Hippocampal formation (tissue), 2 donors: ENCODE measurements at places on chromosomes 3 and 15.

GRCh38 chr3:49901366-49902339 lies 2.0 kb downstream of the MST1R start:
- DNase-seq: no peak

DNA sequence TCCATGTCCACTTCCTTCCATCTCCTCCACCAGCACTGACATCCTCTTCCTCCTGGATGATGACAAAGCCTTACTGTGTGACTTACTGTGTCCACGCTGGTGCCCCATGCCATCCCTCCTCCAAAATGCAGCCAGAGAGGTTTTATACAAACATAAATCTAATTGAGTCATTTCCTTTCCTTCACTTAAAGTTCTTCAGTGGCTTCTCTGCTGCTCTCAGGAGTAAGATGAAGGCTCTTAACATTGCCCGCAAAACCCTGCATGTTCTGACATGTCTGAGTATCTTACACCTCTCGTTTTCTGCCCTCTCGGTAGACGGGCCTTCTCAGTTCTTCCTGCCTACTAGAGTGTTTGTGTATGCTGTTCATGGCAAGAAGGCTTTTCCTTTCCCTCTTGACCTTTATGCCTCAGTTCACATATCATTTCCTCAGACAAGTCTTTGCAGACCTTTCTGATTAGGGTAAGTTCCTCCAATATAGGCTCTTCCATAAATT lies 175.5 kb downstream of the CFAP20DC start:
- no peak for DNase-seq

DNA sequence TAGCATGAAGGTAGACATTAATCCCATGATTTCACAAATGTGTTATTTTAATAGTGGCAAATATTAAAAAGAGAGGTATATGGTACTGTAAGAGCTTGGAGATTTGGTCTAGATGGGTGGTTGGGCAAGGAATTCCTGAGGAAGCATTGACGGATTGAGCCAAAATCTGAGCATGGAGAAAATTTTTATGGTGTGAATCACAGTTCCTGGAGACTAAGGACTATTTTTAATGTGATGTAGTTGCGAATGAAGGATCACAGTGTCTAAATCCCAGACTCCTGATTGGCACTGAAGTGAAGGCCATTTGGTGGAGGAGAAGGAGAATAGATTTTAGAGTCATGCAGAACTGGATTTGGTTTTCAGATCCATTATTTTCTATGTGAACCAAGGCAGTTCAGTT lies 188.7 kb upstream of the FEZF2 start:
- no peak for DNase-seq

DNA sequence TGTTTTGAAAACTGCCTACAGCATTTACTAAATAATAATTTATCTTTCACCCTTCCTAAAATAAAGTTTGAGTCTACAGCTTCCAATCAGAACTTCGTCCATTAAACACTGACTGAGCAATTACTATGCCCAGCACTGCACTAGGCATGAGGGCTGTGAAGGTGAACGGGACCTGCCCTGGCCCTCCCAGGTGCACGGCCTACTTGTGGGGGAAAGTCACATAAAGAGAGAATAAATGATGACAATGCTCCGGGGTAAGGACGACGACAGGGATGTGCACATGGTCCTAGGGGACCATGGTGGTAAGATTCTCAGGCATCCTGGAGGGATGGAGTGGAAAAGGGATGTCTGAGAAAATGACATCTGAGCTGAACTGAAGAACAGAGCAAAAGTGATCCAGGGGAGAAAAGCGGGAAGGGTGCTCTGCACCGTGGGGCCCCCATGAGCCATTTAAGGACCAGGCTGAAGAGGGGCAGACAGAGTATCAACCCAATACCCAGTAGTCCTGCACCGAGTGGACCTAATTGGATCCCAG lies 11.5 kb downstream of the PLA2G4F start:
- DNase-seq: no peak

GRCh38 chr3:145457825-145458552 lies 703.0 kb downstream of the PLOD2 start:
- no peak for DNase-seq

DNA sequence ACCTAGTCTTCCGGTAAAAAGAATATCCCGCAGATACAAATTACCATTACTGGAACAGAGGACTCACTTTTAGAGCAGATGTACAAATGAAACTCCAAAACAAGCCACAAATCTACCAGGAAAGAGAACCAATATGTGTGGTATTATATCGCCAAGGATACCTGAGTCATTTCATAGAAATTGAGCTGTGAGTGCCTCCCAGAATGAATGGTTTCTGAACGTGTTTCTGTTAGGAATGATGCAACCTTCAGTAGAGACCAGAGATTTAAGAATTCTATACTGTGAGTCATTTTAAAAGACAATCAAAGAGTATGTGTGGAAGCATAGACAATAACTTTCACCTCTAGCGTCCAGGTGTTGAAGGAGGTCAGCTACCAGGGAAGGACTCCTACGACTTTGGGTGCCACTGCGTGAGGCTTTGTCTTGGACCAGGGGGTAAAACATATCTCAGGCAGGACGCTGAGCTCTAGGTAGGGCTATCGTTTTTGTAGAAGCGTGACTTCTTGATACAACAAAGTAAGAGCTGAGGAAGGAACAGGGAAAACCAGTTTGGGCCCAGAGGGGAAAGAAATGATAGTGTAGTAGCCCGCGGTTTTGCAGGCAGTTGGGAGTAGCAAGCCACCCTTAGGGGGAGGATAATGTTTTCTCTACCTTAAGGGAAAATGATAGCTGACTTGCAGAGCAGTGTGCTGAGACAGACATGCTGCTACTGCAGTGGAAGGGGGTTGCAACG lies 210.4 kb downstream of the TP63 start:
- DNase-seq: no peak

DNA sequence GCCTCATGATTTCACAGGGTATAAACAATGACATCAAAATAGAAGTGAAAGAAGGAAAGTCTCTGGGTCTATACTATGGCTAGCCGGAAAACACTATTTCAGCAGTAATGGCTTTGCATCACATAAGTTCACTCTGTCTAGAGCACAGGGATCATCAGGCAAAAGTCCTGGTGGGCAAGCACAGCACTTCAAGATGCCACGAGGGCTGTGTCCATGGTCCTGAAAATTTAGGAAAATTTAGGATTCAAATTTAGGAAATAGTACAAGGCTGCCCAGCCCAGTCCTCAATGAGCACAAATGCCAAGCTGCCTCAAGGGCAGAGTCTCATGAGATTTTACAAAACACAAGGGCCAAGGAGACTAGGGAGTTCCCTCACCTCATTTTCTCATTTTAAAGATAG lies 54.1 kb downstream of the RORA start:
- DNase-seq: no peak

- no peak for DNase-seq
Measured at GRCh38 chr15:31237043-31237324, 89.7 kb upstream of the KLF13 start.

GRCh38 chr15:88249220-88249619 lies 7.3 kb downstream of the NTRK3 start:
- no peak for DNase-seq

- DNase-seq: no peak
Measured at GRCh38 chr3:124941771-124942170, 7.2 kb upstream of the MUC13 start.

DNA sequence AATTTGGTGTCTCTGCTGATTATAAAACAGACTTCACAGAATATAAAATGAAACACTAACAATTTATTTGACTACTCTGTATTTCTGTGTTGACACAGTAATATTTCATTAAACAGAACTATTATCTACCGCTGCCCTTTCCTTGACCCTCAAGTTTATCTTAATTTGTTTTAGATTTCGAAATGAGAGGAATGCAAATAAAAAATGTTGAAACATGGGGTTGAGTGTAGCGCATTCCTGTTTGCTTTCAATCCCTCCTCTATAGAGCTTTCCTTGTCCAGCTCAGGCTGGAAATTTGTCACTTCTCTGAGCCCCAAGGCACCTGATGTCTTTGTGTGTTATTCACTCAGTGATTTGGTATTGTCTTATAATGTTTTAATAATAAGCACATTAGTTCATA lies 550.2 kb downstream of the ZBBX start:
- DNase-seq: no peak
